Cardiac fibroblast (primary cell): ENCODE measurements at places on chromosomes 7 and 10.

DNA sequence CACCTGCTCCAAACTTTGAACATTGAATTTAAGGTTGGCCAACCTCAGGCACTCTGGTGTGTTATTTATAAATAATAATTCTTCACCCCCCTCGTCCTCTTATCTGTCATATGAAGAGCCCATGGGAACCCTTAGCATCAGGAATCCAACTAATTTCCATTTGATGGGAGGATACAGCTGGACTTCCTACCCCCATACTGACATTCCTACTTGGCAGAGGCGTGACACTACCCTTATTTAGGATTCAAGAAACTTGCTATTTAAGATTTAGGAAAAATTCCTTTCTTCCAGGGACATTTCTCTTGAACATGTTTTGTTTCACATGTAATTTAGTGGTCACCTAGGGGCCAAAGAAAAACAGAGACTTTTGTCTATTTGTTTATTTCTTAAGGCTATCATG is 171.9 kb upstream of the NRP1 start:
- DNase-seq = no peak

DNA sequence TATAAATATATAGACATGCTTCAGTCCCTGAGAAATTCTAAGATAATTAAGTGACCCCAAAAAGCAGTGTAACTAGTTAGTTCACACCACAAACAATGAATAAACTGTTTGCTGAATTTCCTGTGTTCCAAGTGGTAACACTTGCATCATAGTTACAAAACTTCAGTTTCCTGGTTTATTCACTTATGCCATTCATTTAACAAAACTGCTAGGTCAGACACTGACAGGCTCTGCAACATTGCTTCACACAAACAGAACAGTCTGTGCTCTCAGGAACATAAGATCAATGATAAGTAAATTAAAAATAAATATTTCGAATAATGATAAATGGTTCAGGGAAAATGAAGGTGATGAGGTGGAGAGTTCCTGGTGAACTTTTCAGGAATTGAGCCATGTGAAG is 133.3 kb upstream of the NAMPT start:
- peak; percentile 92 for DNase-seq

DNA sequence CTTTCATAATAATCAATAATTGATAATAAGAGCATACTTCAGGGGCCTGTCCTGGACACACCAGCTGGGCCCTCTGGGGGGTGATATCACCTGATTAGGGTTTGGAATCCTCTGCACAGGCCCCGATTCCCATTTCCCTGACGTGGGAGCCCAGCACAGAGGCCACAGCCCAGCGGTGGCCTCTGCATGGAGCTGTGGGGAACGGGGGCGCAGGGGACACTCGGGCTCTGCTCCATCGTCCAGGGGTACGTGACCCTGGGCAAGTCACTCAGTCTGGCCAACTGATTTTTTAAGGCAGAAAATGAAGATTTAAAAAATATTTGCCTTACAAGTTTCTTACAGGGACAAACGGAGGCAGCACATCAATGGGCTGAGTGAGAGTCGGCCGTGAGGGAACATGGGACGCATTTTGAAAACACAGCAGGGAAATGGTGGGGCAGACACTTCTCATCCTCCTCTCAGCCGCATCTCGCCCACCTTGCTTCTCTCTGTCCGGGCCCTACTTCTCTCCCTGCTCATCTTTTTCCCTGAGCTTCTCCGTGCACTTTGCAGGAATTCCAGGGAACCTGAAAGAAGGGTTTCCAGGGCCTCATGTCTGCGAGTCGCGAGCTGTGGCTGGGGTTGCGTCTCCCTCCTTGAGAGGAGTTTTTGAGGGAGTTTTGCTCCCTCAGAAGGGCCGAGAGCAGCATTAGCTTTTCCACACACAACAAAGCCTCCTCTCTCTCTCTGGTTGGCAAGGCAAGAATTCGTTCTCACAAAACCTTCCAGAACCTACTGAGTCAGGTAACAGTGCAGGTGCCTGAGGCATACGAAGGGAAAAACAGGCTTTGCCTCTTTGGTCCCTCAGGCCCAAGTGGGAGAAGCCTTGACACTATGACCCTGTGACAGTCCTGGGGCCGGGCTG is 312.0 kb downstream of the WDR37 start:
- no peak for DNase-seq

GRCh38 chr10:12921163-12921562 is 80.3 kb downstream of the CCDC3 start:
- no peak for DNase-seq

DNA sequence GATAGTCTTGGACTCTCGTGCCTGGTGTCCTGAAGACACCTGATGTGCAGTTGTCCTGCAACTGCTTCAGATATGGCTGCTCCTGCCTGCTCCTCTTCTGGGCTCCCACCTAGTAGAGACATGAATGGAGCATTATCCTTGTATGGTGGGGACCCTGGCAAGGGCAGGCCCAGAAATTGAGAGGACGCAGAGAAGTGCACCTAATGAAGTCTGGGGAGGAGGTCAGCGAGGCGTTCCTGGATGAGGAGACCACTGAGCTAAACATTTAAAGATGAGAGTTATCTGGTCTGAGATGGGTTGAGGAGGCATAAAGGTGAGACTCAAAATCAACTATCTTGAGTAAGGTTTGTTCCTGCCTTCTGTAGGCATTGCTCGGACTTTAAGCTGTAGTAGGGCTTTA is 66.3 kb downstream of the WDFY4 start:
- no peak for DNase-seq
